Skin of body (tissue), 3 donors: ENCODE measurements at places on chromosomes 11 and 22.

- no peak for DNase-seq
These were observed 34.0 kb downstream of the PARVA start for GRCh38 chr11:12411393-12411792.

DNA sequence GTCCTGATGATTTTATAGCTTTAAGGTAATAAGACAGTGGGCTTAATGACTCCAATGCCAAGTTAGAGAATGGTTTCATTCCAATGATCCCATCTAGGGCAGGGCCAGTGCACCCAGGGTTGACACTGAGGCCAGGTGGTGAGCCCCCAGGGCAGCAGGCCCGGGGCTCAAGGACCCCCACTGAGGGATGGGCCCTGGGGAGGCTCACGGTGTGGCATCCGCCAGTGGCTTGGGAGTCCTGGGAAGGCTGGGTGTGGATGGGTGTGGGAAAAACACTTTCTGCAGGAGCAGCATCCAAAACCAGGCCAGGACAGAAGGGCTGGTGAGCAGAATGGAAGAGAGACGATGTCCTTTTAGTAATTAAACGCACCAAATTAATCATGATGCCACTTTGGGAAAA lies 626.3 kb downstream of the TBC1D22A start:
- DNase-seq: no peak

DNA sequence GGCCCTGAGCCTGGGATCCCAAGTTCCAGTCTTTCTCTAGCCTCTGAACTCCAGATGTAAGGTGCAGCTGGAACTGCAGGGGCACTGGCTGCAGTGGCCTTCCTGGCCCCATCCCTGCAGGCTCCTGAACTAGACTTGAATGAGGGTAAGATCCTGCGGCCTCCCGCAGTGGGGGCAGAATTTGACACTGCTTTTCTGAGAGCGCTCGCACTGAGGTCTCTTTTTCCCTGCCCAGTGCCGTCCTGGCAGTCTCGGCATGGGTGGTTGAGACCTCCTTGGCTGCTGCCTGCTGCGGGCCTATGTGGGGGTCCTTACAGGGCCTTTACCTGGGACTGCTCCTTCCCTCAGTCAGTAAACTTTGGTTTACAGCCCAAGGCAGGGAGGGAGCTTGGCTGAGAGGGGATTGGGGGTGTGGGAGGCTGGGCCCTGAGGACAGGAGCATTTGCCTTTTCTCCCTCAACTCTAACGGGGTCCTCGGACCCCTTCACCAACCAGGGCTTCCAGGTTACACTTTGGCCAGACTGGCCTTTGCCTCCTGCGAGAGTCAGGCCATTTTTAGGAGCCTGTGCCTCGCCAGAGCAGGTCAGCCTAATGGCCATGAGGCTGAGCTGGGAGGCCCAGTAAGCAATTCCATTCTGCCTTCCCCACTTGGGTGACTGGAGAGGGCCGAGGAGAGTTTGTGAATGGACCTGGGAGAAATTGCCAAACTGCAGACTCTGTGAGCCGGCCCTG lies 35.4 kb downstream of the FAM83F start:
- no peak for DNase-seq

- DNase-seq: no peak
These were observed 42.6 kb downstream of the MAP6 start for GRCh38 chr11:75625991-75626888.

- no peak for DNase-seq
These were observed 563.0 kb downstream of the SOX6 start for GRCh38 chr11:15793043-15793996.

DNA sequence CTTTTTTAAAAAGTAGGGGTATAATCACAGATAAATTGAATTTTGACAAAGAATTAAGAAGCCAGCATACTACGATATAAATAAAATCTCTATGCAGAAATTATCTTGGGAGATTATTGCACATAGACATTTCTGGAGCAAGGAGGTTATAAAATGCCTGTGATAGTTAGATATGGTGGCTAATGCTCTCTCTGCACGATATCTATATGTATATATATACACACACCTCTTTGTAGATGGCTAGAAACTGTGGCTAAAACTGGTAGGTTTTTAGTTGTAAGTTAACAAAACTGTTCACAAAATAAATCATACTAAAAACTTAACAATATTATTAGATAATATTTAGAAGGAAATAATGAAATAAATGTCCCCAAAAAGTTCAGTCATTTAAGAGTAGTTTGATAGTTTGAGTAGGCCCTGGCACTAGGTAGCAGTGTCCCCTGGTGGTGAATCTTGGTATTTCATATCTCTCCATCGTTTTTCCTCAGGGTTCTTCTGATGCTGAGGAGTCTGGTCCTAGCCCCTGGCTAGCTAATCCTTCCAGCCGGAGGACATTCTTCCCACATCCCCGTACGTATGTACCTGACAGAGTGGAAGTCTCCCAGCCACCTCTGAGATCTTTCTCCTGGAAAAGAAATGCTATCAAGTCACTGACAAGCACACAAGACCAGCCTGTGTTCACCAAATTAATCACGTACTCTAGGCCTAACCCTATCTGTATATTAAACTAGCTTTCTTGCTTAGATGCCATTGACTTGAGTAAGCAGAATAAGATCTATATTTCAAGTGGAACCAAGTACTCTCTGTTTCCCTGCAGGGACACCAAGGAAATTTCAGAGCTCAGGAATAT lies 32.2 kb downstream of the ART5 start:
- DNase-seq: no peak

- no peak for DNase-seq
These were observed 7.8 kb upstream of the TMPRSS13 start for GRCh38 chr11:117936973-117937372.

DNA sequence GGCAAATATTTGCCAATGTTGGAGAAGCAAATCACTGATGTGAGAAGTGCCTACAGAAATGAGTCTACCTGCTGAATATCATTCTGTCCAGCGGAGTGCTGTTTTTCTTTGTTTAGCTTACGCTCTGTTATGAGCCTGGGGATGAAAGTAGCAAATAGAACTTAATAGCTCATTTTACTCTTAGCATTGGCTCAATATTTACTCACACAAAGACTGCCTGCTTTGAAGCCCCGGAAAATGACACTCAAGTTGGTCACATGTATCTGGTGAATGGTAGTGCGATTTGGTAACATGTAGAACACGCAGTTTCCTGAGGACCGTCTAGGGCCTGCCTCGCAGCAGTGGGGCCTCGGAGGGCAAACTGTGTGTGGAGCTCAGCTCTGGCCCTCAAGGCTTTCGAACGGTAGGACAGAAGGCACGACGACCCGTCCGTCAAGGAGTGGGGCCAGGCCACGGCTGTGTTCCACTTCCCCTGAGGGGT lies 38.9 kb downstream of the TBC1D22A start:
- no peak for DNase-seq

GRCh38 chr22:50047346-50047745 lies 10.8 kb downstream of the TTLL8 start:
- DNase-seq: no peak

DNA sequence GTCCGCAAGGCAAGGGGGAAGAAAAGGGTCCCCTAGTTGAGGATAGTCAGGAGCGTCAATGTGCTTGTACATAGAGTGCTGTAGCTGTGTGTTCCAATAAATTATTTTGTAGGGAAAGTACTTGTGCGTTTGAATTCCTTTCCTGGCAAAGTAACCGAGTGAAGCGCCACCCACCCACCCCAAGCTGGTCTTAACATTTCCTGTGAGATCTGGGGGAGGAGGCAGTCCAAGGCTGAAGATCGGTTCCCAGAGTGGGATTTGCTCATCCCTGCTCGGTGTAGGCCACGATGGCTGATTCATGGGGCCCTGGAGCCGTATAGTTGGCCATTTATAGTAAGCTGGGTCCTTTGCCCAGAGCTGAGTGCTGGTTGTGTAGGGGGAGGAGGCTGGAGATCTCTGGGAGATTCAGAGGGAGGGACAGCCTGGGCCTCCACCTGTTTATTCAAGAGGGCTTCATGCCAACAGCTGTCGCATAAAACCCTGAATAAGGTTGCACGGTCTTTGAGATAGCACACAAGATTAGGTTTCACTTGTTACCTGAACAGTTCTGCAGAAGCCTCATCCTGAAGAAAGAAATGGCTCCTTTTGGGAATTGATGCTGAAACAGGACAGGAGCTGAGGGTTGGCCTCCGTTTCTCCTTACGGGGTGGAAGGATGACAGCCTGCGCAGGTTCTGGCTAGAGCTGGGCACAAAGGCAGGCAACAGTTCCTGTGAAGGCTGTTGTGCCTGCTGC lies 2.4 kb downstream of the ATF4 start:
- no peak for DNase-seq

DNA sequence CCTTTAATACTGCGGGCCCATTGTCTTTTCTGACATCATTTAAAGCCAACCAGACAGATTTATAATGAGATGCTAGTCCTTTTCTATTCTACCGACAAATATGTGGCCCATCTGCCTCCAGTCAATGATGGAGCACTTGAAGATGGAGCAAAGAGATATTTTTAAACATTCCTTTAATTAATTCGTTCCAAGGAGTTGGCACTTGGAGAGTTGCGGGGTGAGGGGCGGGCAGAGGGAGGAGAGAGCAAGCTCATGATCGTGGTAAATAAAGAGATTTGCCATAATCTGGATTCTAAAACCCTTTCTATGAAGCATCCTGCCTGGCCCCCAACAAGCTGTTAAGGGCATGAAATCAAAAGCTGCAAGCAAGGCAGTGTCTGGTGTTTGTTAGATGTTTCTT lies 5.0 kb downstream of the SLC1A2 start:
- no peak for DNase-seq

DNA sequence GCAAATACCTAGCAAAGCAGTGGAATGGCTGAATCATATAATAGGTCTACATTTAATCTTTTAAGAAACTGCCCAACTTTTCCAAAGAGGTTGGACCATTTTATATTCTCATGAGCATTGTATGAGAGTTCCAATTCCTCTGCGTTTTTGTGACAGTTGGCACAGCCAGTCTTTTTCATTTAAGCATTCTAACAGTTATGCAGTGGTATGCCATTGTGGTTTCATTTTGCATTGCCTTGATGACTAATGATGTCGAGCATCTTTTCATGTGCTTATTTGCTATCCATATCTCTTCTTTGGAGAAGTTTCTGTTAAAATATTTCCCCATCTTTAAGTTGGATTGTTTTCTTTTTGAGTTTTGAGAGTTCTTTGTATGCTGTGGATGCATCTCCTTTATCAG lies 38.7 kb downstream of the EIF3F start:
- no peak for DNase-seq

- DNase-seq: no peak
These were observed 77.1 kb upstream of the EIF3D start for GRCh38 chr22:36606114-36606513.

- DNase-seq: no peak
These were observed 34.5 kb upstream of the TH start for GRCh38 chr11:2205981-2206690.

- DNase-seq: no peak
These were observed 1227.0 kb downstream of the BRD1 start for GRCh38 chr22:48600681-48601080.

GRCh38 chr22:19524170-19525115 lies at the start of gene CLDN5:
CLDN5 (minus strand) TSS chr22:19524410; CDS start chr22:19524255, 155 bp downstream.
- peak; percentile 58 for DNase-seq

DNA sequence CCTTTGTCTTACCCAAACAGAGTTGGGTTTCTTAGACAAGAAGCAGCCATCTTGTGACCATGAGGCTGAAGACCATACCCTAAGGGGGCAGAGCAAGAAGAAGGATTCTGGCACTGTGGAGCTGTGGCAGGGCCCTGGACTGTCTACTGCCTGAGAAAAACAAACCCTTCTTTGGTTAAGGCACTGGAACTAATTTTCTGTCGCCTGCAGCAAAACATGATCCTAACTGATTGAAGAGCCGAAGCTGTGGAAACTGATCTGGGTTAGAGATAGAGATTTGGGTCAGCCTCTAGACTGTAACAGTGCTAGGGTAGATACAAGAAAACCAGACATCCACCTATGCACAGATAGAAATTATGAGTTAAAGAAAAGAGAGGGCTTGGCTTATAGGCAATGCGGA lies 11.3 kb upstream of the ACER3 start:
- DNase-seq: no peak

DNA sequence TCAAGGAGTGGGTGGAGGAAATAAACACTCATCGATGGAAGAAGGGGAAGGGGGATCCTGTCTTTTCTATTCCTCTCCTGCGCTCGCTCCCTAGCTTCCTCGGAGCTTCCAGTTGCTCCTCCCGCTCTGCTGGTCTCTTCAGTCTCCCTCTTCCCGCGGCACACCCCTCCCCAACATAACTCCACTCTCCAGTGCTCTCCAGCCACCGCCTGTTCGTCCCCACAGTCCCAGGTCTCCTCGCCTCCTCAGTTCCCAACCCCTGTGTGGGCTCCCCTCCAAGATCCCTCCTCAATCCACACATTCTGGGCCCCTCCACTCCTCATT lies 438 bp downstream of the ZW10 start:
- no peak for DNase-seq

- DNase-seq: no peak
These were observed 2.6 kb downstream of the KCNJ5 start for GRCh38 chr11:128893578-128894285.

GRCh38 chr11:110921742-110922521 lies 209.7 kb upstream of the ARHGAP20 start:
- DNase-seq: peak; percentile 10

GRCh38 chr11:17960091-17960490 lies 52.8 kb downstream of the SERGEF start:
- no peak for DNase-seq

DNA sequence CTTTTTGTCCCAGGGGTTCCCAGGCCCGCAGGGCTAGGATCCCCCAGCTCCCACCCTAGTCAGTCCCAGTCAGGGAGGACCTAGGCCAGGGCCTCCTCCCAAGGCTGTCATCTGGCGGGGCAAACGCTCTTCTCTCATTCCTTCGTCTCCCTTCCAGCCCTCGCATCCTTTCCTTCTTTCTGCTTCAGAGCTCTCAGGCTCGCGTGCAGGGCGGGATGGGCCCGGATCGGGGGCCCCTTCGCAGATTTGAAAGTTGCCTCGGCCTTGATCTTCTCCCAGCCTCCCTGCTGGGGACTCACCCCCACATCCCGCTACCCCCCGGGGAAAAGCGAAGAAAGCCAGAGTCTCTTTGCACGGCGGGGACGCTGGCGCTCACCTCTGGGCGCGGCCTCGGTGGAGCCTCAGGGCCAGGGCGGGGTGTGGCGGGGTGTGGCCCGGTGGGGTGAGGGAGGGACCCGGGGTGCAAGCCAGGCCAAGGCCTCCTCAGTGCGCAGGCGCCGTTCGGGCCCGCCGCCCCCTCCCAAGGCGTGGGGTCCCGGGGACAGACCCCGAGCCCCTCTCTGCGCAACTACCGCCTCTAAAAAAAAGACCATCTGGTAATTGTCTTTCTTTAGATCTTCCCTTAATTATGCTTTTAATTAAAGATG lies 14.8 kb upstream of the PAX6 start:
- no peak for DNase-seq

- DNase-seq: peak; percentile 36
These were observed 1.6 kb downstream of the DIXDC1 start for GRCh38 chr11:111938687-111939160.

DNA sequence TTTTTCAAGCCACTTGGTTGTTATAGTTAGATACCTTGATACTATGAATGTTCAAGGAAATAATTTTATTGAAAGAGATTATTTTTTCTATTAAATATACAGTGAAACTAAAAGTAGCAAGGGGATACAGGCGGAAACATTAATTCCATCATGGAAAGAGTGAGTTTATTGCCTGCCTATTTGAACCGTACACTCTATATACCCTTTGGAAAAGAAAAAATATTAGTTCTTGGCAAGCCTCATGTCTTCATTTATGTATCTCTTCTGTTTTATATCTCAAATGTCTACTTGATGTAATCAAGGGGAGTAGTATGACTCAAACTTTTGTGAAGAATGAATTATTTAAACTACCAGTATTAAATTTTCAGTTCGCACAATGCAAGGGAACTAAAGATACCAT lies 54.0 kb downstream of the GAS2 start:
- no peak for DNase-seq
